Activated CD4-positive, alpha-beta T cell treated with anti-CD3 and anti-CD28 coated beads, Interleukin-2, amount 50 U/mL, for 16 hours (primary cell): ENCODE measurements at places on chromosomes 7 and 10.

- peak; percentile 1 for DNase-seq
Measured at GRCh38 chr7:31873816-31874597, 187.0 kb downstream of the PPP1R17 start.

DNA sequence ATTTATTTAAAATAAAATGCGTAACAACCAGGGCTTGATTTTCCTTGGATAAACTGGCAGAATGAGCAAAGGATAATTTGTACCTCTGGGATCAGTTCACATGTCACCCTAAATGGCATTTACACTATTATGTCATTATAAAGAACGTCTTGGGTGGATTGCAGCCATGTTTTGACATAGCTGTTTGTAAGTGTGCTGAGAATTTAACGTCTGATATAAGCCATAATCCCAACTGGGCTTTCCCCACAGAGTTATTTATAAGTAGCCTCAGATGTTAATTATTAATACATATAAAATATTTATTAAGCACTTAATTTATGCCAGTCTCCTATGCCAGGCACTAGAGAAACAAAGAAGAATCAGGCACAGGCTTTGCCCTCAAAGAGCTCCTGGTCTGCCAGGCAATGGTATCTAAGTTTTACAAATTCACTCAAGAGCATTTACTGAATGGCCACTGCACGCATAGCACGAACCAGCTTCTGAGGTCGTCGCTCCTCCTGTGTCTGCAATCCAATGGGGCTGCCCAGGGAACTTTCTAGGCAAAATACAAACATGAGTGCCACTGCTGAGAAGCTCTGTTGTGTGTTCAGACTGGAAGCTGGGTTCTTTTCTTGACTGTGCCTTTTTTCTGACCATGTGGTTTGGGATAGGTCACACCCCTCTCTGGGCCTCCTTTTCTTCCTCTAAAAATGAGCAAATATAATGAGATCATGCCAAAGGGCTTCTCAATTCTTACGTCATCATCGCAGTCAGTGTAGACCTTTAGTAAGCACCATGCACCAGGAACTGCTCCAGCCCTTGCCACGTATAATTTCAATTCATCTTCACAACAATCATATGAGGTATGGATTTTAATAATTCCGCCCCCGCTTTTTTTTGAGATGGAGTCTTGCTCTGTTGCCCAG lies 11.3 kb upstream of the CTBP2 start:
- no peak for DNase-seq

DNA sequence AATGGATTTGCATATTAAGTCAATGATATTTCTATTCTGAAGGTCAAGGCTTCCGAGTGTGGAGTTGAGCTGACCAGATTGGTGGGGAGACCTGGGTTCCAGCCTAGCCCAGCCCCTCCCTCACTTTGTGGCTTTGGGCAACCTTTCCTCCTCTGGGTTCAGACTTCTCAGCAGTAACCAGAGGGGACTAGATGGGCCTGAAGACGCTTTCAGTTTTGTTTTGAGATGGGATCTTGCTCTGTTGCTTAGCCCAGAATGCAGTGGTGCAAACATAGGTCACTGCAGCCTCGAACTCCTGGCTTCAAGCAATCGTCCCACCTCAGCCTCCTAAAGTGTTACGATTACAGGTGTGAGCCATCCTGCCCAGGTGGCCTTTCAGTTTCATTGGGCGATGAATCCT lies 68.1 kb upstream of the LEP start:
- no peak for DNase-seq

GRCh38 chr7:19106241-19107080 lies 11.0 kb downstream of the TWIST1 start:
- no peak for DNase-seq

DNA sequence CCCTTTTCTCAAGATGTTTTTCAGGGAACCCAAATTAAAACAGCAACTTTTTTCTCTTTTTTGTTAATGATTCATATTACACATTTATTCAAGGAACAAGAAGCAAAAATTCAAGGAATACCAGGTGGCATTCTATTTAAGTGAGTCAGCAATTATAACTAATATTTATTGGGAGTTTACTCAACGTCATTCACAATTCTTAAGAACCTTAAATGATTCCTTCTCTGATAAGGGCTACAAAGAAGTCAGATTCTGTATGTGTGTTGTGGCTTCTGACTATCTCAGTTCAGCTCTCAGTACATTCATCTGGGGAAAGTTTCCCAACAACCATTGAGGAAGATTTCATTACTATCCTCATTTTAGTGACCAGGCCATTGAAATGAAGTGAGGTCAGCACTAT lies 470.7 kb upstream of the AKR1E2 start:
- DNase-seq, result no peak

DNA sequence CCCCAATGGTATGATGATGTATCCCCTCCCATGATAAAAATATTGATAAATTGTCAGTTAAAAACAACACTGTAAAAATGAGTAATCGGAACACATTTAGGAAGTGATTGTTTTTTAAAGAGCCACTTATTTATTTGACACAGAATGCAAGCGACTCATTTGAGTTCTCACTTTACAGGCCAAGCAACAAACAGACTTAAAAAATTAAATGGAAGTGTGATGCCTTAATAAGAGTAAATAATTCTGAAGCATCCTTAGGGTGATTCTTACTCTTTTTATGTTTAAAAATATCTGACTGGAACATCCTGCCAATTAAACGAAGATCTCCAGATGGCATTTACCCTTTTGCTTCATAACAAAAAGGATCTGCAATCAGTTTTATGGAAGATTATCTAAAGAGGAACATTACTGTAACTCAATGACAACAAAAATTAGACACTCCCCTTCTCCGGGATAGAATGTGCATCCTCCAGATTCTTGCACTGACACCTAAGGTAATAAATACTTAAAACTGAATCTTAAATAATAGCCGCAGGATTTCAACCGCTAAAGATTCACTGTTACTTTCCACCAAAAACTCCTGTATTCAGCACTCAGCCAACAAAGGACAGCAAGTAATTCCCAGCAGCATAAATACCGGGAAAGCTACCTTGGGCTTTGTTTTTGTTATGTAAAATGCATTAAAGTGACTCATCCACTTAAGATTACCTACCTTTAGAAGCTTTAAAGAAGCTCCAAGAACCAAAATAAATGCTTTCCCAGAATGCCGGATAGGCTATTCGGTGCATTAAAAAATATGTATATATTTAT lies 1.7 kb downstream of the CACNA2D1 start:
- DNase-seq, result no peak

GRCh38 chr10:3173171-3173878 lies 743 bp upstream of the PITRM1 start:
- peak; percentile 72 for DNase-seq

GRCh38 chr7:141979568-141979967 lies 6.0 kb upstream of the TAS2R38 start:
- DNase-seq, result no peak

DNA sequence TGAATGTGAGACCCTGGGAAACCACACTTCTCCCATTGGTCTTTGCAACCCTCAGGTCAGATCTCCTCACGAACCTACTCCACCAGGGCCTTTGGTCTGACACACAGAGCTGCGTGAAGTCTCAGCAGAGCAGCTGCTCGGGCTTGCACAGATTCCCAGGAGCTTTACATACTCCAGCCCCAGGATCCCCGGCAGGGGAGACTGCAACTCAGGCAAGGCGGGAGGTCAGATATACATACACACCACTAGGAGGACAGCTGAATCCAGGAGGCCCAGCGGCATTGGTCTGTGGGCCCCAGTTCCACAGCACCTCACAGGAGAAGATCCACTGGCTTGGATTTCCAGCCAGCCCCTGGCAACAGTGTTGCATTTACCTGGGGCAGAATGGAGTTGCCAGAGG lies 239.2 kb downstream of the GPAM start:
- DNase-seq, result no peak

- DNase-seq, result no peak
Measured at GRCh38 chr10:71623098-71623985, 96.2 kb downstream of the C10orf105 start.

- DNase-seq, result no peak
Measured at GRCh38 chr10:7090529-7090928, 320.3 kb downstream of the SFMBT2 start.
